ENCODE measurements at places on chromosomes 1 and 21.
A peak's percentile ranks its signal among the peaks of the same experiment; 100 is the strongest.

- no peak for DNase-seq
Measured at GRCh38 chr1:243740255-243740999, 109.6 kb downstream of the AKT3 start.

DNA sequence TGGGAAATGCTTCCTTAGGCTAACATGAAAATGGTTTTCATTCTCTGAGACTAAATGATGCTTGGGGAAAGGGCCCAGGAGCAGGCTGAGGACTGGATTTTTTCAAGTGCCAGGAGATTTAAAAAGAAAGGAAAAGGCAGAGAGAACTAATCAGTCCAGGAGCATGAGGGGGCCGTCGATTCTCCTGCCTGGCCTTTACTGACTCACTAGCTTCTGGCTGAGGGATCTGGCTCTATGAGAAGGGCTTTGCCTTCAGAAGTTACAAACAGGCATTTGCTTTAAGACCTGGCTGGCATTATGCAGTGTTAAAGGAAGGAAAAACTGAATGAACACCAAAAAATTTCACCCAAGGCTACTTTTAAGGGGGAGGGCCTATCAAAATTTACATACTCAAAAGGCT lies 359.2 kb downstream of the PBX1 start:
- DNase-seq, result no peak

- peak; percentile 30 for DNase-seq
Measured at GRCh38 chr1:62962901-62963776, 179.2 kb downstream of the ATG4C start.

- no peak for DNase-seq
Measured at GRCh38 chr1:31366796-31367195, 6.1 kb downstream of the FABP3 start.

- no peak for DNase-seq
Measured at GRCh38 chr1:69568421-69569174, 876 bp downstream of the LRRC7 start.

GRCh38 chr1:204836856-204837255 lies 33.8 kb upstream of the NFASC start:
- no peak for DNase-seq

DNA sequence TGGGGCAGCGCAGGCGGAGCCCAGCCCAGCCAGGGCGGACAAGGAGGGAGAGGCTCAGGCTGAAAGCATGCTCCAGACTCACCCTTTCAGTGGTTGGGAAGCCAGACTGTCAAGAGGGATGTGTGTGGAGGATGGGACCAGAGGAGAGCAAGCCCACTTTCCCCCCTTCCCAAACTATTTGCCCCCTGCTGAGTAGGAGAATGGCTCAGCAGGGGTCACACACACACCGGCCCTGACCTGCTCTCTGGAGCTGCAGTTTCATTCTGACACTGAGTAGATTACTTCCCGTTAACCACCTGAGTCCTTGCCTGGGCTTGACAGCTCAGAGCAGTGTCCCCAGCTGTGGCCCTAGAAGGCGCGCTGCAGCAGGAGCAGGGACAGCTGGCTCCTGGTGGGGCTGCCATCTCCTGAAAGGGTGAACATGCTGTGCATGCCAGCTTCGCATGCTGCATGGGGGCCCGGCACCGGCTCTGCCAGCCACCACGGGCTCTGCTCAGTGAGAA lies 51.6 kb upstream of the CNTN2 start:
- no peak for DNase-seq

GRCh38 chr1:177800400-177801088 lies 169.3 kb downstream of the SEC16B start:
- no peak for DNase-seq

GRCh38 chr1:204348242-204348641 lies 11.5 kb downstream of the PLEKHA6 start:
- no peak for DNase-seq

- no peak for DNase-seq
Measured at GRCh38 chr1:245575710-245576109, 420.9 kb downstream of the KIF26B start.

- no peak for DNase-seq
Measured at GRCh38 chr1:18974606-18975005, 18.1 kb upstream of the IFFO2 start.

DNA sequence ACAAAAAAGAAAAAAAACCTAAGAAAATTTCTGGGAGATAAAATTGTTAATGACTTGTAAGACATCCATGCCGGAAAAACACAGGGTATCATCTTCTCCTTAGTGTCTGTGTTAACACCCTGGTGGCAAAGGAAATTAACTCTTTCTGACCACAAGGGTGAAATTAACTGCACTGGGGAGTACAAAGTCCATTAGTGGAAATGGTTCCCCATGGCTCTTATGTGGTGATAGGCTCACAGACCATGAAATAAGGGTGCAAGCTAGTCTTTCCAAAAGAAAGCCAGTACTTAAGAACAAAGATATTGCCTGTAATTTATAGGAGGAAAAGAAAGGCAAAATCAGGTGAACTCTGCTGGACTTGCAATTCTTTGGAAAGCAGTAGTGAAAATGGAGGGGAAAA lies 185.4 kb downstream of the LRRIQ3 start:
- DNase-seq, result no peak

- DNase-seq, result no peak
Measured at GRCh38 chr21:35398346-35398982, 349.4 kb upstream of the RUNX1 start.

DNA sequence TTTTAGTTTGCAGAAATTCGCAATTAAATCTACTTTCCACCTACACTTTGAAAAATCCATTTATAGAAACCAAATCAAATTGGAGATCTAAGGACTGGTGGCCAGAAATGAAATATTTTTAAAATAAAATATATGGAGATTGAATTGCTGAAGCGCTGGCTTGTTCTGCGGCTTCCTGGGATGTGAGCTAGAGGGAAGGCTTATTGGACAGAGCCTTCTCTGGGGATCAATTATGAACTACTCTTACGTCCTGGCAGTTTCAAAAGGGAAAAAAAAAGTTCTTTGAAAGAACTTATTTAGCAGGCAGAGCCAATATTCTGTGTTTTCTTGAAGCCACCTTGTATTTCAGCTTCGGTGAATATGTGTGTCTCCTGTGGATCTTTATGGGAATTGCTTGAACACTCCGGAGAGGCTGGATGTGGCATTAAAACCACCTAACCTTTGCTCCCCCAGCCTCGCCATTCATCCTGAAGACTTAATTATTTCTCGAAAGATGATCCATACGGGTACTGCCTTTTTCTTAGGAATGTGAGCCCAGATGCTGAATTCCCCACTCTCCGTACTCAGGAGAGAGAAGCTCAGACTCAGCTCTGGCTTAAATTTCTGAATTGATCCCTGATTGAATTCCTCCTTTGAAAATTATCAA lies 478.9 kb upstream of the VAMP3 start:
- DNase-seq, result no peak

DNA sequence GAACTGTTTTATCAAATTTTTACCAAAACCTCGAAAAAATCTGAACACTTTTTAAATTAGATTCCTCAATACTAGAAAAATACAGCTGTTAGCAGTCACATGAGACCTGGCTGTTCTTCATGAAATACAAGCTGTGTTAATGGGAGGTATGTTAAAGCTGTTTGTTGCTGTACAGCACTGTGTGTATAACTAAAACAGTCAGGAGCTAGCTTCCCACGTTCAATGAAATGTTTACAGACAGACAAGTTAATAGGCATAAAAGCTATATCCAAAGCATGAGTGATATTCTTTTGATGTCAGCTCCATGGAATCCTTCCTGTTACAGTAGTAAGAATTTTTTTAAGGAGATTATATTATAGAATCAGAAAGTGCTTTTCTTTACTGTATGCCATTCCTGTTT lies 223.2 kb upstream of the FOXD3 start:
- no peak for DNase-seq

GRCh38 chr1:2541619-2542245 lies 11.7 kb upstream of the HES5 start:
- no peak for DNase-seq

- DNase-seq, result no peak
Measured at GRCh38 chr1:82044111-82044510, 243.4 kb downstream of the ADGRL2 start.

DNA sequence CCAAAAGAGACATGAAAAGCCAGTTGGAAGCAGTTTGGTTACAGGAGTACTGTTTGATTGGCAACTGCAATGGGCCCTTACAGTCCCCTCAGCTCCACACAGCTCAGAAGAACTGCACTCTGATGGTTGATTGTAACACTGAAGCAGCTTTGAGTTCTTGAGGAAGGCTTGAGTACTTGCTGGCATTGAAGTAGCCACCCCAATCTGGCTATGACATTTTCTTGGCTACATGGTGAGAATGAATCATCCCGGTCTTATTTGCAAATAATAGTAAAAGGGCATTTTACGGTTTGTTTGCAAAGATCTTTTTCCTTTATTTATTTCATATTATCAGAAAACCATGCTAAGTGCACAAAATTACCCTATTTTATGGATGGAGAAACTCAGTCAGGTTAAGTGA lies 159.7 kb upstream of the BEND5 start:
- no peak for DNase-seq

- DNase-seq, result no peak
Measured at GRCh38 chr1:38746402-38746935, 113.1 kb downstream of the RRAGC start.

GRCh38 chr21:36386031-36386642 lies 945 bp downstream of the CHAF1B start:
- DNase-seq, result no peak

DNA sequence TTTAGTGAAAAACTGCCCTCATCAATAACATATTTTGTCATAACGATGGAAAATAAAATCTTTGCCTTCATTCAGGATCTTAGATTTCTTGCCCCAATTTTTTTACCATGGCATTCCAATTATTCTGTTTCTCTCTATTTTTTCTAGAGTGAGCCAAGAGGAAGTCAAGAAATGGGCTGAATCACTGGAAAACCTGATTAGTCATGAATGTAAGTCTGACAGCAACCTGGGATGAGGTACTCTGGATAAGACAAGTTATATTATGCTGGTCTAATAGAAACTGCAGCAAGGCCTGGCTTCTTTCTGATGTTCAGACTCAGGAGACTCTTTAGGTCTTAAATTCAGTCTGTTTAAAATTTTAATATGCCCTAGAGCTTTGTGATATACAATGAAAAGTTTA lies 3.5 kb downstream of the RGS4 start:
- DNase-seq, result no peak

GRCh38 chr1:10057343-10057742 lies 24.6 kb downstream of the UBE4B start:
- DNase-seq, result no peak

GRCh38 chr1:3367376-3367775 lies 87.1 kb upstream of the ARHGEF16 start:
- no peak for DNase-seq

- DNase-seq, result no peak
Measured at GRCh38 chr1:59880735-59881134, 45.8 kb downstream of the CYP2J2 start.

- no peak for DNase-seq
Measured at GRCh38 chr1:190168116-190168892, 309.4 kb downstream of the BRINP3 start.

- DNase-seq, result no peak
Measured at GRCh38 chr1:168379104-168379860, 98.6 kb downstream of the TBX19 start.
